Hematopoietic multipotent progenitor cell treated with erythropoietin and hydrocortisone succinate and interleukin-3 and kit ligand, for 8 days (in vitro differentiated cells): ENCODE measurements at places on chromosomes 5 and 9.

DNA sequence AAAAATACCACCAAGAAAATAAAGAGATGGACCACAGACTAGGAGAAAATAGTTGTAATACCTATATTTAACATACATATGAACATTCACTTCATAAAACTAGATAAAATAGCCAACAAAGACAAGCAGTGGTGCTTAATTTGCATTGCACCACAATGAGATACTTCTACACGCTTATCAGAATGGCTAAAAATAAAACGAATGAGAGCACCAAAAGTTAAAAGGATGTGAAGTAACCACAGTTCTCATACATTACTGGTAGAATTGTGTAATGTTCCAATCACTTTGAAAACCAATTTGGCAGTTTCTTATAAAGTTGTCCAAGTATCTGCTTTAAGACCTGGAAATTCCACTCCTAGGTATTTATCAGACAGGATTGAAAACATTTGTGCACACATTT is 198.9 kb upstream of the SGCD start:
- DNase-seq: no peak

DNA sequence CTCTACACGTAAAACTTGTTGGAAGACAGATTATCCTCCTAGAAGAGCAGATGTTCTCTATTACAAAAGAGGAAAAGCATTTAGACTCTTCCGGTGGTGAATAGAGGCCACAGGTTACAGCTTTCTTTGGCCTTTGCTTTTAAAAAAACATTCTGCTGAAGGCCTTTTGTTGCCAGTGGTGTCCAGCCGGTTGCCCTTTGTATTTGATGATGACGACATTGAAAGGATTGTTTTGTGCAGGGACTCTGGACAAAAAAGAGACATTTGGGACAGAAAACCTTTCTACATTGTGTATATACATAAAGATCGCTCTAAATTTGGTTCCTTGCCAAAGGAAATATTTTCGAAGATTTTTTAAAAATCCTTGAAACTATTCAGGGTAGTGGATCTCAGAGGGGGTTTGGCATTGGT is 180.3 kb downstream of the C9orf152 start:
- DNase-seq: no peak

DNA sequence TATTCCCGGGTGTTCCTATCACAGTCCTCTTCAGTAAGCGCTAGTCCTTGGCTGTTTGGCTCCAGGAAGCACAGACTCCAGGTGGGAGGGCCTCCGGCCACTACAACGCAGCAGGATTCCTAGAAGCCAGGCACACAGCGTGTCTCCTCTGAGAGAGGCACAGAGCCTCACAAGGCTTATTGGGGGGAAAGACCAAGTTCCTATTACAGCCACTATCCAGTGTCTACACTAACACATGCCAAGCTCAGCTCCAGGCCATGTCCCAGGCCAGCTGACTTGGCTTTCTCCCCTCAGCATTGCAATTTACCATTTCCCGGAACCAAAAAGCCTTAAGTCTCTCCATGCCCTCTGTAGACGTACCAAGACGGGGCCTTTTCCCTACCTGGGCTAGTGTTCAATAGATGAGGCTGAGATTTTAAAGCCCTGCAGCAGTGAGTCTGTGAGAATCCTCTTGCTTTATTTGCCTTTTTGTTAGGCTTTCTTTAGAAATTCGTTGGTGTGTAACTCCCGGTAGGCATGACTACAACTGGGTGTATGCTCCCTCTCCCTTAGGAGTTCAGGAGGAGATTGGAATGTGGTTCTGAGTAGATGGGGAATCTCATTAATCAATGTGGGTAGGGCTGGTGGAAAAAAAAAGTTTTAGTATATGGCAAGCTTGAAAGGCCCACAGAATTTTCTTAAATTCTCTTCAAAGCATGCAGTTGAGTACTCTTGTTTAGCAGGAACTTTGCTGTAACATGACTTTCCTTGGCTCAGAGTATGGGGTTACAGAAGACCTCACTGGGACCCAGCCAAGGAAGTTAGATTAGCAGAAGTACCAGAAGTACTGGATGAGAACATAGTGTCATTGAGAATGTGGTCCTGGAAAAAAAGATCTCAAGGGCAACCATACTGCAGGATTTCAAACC is 84.3 kb upstream of the SLC1A3 start:
- no peak for DNase-seq

DNA sequence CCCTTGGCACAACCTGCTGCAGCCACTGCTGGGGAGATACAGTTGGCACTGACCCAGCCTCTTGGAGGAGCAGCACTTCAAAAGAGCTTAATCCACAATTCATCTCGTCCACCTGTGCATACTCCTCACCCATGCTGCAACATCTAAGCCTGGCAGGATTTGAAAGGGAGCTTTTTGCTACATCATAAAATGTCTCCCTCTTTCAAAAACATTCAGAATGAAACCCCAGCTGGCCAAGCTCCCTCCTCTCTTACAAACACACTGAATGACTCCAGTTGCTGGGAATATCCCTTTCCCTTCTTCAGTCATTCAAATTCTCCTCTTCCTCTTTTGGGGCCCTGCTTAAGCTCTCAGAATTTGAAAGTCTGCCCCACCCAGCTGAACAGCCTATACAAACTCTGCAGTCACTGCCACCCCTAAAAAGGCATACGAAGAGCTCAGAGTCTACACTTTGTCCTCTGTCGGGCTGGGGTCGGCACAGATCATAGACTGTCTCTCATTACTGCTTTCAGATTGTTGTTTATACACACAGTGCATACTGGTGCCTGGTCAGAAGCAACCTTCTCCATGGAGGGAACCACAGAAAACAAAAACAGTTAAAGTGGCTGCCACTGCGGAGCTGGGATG is 8.8 kb upstream of the C5orf15 start:
- DNase-seq: no peak

DNA sequence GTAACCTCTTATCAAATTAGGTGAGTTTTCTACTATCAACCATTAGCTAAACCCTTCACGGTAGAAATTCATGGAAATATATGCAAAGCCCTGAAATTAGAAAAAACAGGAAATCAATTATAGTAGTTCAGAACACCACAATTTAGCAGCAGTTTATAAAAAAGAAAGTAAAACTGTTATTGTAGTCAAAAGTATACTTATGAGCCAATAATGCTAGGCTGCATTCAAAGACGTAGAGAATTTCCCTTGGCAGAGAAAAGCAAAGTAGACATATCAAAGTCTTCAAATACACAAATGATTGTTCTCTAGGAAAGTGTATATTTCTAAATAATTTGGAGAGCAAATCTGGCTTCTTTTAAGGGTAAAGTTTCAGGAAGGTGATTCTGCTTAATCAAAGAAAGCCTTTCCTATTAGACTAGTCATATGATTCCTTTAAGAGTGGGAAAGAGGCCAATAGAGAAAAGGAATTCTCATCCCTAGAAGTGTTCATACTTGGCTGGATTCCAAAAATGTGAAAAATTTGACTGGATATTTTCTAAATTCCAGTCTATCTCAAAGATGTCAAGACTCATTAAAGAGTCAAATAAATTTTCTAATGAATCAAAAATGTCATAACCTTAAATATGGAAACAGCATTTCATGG is 185.5 kb downstream of the SMC2 start:
- no peak for DNase-seq

GRCh38 chr5:79135790-79136553 is 24.4 kb downstream of the BHMT start:
- DNase-seq: no peak

GRCh38 chr5:58263296-58263695 is 196.6 kb downstream of the PLK2 start:
- no peak for DNase-seq

- no peak for DNase-seq
These were observed 300.8 kb upstream of the MSX2 start for GRCh38 chr5:174423558-174423957.

DNA sequence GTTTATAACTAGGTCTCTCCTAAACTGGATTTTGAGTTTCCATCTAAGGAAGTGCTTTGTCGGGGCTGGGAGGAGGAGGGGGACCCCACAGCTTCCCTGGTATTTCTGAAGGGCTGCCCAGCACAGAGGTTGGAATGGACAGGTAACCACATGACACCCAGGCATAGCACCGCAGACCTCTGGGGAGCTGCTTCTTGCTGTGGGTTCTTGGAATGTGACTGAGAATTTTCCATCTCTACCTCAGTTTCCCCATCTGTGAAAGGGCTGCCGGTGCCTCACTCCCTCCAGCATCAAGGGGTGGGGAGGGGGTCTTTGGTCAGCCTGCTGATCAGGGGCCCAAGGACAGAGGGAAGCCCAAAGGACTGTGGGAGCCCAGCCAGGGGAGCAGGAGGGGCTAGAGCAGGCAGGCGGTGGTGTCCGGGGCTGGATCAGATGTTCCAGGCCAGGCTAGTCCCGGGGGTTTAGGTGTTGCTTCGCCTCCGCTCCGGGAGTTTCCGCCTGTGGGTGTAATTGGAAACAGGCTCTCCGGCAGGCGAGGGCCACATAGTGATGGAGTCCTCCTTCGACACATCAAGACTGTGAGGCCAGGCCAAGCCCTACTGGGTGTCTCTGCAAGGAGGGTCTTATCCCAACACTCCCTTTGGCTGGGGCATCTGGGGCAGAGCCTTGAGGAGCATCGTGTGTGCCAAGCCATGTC is 3.3 kb downstream of the OLFML2A start:
- DNase-seq: no peak
